Heart right ventricle (tissue), 16 donors: ENCODE measurements at places on chromosomes 3 and 15. TPM values are rescaled to one million over a fixed set of nuclear protein-coding genes. Genes with fewer than 3 reads are reported as not detected.

MAP6D1 gene
- total RNA-seq: 2.4 TPM

COPS2 gene
- total RNA-seq: 83.8 TPM

- no peak for DNase-seq
- no peaks in the 10 kb centered on the region for H3K36me3 ChIP-seq
- no peaks in the 10 kb centered on the region for H3K27me3 ChIP-seq
- H3K27ac ChIP-seq: no peak overlapping the region
- no peak overlapping the region for H3K4me3 ChIP-seq
Observed at GRCh38 chr3:67064105-67064504, 66.0 kb downstream of the KBTBD8 start.

- peaks cover 23% of the 10 kb centered on the region for H3K4me1 ChIP-seq
- DNase-seq: no peak
- H3K36me3 ChIP-seq: no peaks in the 10 kb centered on the region
- H3K4me3 ChIP-seq: no peak overlapping the region
- H3K27ac ChIP-seq: no peak overlapping the region
Observed at GRCh38 chr15:40948706-40949473, 4.4 kb upstream of the CHAC1 start.

DNA sequence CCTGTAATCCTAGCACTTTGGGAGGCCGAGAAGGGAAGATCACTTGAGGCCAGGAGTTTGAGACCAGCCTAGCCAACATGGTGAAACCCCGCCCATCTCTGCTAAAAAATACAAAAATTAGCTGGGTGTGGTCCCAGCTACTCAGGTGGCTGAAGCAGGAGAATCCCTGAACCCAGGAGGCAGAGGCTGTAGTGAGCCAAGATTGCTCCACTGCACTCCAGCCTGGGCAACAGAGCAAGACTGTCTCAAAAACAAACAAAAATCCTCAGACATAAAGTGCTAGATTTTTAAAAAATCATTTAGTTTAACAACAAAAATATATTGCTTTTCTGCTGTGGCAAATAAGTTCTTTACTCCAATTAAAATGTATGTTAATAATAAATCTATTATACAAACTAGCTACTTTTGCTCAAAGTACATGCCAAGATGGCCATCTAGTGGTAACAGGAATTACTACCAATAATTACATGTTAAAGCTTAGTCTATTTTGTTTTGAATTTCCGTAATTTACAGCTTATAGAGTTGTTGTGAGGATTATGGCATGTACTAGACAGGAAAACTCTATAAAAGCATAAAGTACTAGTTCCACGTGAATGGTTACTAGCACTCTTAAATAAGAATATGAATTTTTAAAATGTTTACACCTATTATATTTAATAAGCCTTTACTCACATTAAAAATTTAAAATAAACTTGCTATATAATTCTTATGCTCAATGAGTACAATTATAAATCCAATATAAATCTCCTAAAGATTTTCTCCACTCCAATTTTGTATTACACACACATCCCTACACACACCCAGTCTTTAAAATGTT lies 39.0 kb downstream of the GABPB1 start:
- H3K36me3 ChIP-seq: no peaks in the 10 kb centered on the region
- no peak overlapping the region for H3K27ac ChIP-seq
- no peaks in the 10 kb centered on the region for H3K4me1 ChIP-seq

WNT7A gene
- not detected for total RNA-seq

DNA sequence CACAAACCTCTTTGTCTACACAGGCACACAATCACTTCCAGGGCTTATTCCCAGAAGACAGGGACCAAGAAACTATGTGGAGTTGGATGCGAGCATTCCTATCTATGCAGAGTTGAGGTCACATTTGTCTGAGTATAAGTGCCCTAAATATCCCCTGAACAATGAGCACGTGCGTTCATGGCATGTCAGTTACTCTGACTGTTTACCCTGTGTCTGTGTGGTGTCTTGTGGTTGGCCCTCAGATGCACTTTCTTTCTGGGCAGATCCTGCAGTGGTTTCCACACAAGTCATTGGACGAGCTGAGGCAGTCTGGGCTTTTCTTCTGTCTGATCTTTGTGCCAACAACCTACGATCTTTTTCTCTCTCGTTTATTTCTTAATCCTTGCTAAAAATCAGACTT lies 134.5 kb downstream of the FBN1 start:
- no peaks in the 10 kb centered on the region for H3K27me3 ChIP-seq
- no peak for DNase-seq
- H3K4me1 ChIP-seq: peaks cover 4% of the 10 kb centered on the region
- no peak overlapping the region for H3K4me3 ChIP-seq
- H3K27ac ChIP-seq: no peak overlapping the region
